ENCODE measurements at places on chromosomes 7 and 10. TPM values are rescaled to one million over a fixed set of nuclear protein-coding genes. Genes with fewer than 3 reads are reported as not detected.

Gene ANKRD61
- total RNA-seq, result 0.19 TPM

Gene MOGAT3
- not detected for total RNA-seq

Gene CTTNBP2
- total RNA-seq, result 2.4 TPM

Gene PIP
- not detected for total RNA-seq

Gene UFSP1
- 12.3 TPM for total RNA-seq

Gene STRIP2
- 7.6 TPM for total RNA-seq

Gene IRF5
- total RNA-seq, result 1.4 TPM

Gene TEX47
- not detected for total RNA-seq

Gene CACNB2
- 0.13 TPM for total RNA-seq

Gene HMX3
- 3.5 TPM for total RNA-seq

Gene SPDYE1
- total RNA-seq, result not detected

Gene LIPF
- total RNA-seq, result not detected

Gene EIF5AL1
- total RNA-seq, result 1.0 TPM

Gene SEMA3D
- 3.9 TPM for total RNA-seq

Gene CDK1
- total RNA-seq, result 64.7 TPM

Data from A375 (cell line).